ENCODE measurements at places on chromosomes 7 and 10.
A peak's percentile ranks its signal among the peaks of the same experiment; 100 is the strongest.

DNA sequence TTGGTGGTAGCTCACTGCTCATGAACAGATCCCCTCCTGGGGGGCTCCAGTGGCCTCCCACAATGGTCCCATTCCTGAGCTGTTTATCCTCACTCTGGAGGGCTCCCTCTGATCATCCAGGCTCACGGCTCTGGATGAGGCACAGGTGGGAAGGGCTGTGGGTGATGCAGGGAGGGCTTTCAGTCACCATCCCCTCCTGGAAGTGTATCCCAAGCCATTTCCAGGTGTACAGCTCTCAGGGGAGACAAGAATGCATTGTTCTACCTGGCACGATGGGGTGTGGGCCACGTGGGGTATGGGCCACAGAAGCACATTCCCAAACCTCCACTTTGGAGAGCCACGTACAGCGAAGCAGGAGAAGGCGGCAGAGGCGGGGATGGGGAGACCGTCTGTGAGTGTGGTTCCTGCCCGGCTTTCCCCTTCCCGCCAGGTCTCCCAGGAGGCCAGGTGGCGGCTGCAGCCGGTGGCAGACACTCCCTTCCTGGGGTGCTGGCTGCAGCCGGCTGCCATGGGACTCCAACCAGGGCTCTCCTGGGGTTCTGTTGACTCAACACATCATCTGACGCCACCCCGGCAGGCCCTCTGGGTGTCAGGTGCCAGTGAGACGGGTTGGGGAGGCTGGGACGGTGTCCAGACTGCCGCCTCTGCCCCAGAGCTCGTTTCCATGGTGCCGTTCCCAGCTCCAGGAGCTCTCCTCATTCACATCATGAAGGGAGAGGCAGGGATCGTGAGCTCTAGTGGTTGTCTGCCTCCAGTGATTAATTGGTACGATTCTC is 169.7 kb upstream of the RHEB start:
- no peak for DNase-seq

- peak; percentile 36 for DNase-seq
Measured at GRCh38 chr7:64997927-64998391, 7.1 kb upstream of the ZNF117 start.

DNA sequence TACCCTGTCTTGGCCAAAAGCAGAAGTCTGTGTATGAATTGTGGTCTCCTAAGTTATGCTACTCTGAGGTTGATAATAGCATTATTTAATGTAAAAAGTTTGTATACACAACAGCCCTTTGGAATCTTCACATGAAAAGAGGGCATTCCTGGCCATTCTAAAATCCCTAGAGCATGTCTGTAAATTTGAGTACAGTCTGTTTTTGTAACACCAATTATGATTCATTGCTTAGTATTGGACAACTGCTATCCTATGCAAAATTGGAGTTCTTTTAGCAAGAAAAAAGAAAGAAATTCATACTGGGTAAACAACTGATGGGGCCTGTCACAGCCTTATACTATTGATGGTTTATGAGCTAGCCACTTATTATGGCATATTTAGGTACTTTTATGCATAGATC is 10.2 kb downstream of the CUTC start:
- peak; percentile 38 for DNase-seq

DNA sequence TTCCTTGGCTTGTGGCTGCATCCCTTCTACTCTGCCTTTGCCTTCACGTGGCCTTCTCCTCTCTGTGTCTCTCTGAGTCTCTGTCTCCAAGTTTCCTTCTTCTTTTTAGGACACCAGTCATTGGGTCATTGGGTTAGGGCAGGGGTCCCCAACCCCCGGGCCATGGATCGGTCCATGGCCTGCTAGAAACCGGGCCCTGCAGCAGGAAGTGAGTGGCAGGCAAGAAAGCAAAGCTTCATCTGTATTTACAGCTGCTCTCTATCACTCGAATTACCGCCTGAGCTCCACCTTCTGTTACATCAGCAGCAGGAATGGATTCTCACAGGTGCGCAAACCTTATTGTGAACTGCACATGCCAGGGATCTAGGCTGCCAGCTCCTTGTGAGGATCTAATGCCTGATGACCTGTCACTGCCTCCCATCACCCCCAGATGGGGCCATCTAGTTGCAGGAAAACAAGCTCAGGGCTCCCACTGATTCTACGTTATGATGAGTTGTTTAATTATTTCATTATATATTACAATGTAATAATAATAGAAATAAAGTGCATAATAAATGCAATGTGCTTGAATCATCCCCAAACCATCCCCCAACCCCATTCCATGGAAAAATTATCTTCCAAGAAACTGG is 47.9 kb upstream of the DOCK1 start:
- no peak for DNase-seq

DNA sequence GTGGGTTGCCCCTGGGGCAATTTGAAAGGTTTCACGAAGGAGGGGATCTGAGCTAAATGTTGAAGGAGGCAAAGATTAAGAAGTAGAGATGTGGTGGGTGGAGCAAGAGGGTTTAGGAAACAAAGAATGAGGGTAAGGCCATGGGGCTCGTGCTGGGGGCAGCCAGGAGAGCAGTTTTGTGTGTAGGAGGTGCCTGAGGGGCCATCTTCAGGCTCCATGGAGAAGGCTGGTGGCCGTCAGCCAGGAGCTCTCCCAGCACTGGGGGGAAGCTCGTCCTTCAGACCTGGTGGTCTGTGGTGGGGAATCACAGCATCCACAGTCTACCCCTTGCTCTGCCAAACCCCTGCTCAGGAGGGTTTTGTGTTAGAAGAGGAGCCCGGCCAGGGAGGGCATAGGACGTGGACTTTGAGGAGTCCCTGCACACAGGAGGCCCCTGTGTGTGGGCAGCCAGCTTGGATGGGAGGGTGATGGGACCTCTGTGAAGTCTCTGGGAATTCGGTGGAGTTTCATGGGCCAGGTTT is 11.8 kb upstream of the CXCL12 start:
- DNase-seq, result no peak

DNA sequence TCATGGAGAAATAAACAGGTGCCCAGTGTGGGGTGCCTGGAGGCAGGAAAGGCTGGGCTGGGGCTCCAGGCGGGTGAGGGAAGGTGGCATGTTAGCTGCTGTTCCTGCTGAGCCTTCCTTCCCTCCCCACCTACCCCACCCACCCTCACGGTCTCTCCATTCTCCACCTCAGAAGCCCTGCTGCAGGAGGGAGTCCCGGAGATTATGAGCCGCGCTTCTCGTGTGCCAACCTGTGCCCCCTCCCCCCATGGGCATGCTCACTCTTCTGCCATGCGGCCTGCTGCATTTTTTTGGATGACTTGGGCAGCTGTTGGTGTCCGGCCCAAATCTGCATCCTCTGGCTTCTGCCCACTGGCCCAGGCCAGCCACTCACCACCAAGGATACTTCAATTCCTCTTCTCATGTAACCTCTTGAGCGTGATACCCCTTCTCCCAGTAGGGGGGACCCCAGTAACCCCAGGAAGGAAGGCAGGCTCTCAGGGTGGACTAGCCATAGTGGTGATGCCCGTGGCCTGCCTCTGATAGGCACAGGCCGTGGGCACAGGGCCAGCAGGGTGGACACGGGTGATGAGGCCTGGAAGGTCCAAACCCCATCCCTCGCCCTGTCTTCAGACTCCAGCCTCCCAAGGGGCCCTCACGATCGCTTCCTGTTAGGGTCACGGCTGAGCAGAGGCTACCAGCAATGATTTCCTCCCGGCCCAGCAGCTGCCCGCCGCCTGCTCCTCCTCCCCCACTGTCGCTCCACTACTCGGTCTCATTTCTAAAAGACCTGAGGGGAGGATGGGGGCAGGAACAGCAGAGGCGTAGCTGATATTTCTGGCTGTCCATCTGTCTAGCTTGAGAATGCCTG is 27.8 kb downstream of the UNC5B start:
- no peak for DNase-seq

DNA sequence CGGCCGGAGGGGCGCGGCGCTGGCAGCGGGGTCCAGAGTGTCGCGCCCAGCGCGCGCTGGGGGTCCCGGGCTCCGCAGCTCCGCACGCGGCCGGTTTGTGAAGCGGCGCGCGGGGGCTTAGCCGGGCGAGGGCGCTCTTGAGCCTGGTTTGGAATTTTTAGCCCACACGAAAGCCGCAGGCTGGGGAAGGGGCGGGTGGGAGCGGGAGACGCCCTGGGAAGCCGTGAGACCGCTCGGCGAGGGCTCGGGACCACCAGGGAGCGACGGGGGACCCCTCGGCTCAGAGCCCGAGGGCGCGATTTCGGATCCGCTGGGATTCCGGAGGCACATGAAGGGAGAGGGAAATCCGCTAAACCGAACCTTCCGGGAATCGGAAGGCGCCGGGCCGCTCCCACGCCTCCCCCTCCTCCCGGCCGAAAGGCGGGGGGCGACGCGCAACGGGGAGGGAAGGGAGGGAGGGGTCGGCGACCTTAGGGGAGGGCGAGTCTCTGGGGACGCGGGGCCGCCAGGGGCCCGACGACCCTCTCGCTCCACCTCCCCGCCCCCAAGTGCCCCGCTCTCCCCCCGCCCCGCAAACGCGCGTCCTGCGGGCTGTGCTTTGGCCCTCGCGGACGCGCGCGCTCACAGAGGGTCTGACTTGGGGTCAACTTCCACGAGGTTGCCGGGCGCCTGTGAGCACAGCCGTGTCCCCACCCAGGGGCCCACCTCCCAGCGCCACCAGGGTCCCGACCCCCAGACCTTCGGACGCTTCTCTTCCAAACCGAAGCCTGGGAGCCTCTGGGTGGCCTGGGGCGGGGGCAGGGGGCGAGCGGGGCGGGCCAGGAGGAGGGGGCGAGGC is 5.1 kb upstream of the ELFN1 start:
- DNase-seq, result peak; percentile 69

DNA sequence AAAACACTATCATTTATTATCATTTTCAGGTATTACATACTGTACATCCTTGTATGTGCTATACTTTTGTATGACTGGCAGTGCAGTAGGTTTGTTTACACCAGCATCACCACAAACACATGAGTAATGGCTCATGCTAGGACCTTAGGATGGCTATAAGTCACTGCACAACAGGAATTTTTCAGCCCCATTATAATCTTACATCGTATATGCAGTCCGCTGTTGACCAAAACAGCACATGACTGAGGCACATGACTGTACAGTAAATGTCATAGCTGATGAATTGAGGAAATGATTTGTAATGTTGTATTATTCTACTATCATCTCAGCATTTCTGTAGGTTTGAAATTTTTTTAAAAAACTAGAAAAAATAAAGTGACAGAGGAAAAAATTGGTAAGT is 38.6 kb downstream of the BPGM start:
- peak; percentile 83 for DNase-seq

DNA sequence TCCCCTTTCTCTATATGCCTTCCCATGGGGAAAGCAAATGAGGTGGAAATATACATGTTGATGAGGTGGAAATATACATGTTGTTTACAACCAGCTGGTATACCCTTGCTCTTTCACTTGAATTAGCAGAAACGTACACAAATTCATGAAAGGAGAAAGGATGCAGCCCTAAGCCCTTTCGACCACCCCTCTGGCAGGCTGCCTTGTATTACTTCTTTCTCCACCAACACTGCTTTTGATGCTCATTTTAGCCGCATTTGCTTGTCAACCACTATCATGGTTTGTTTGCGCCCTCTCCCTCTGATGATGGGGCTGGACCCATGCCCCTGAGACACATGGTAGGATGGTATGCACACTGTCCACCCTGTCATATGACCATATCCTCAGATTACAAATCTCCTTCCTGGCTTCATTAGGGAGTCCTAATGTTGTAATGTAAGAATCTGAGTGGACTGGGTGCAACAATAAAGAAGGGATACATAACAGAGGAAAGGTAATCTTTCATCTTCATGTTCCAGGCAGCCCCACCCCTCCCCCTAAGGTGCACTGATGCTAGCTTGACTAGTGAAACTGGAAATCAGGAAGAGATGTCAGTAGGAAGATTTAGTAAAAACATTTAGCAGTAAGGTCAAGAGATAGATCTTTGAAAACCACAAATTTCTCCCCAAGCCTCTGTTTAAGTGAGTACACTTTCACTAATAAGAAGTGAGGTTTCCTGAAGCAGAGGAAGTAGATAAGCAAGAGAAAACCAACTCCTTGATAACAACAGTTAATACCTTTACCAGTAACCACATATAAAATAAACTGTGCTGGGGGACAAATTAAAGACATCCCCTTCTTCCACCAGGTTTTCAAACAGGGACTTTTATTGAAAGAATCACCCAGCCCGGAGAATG is 536.8 kb upstream of the NRP1 start:
- no peak for DNase-seq

GRCh38 chr7:1812509-1813393 is 142.7 kb downstream of the ELFN1 start:
- no peak for DNase-seq

DNA sequence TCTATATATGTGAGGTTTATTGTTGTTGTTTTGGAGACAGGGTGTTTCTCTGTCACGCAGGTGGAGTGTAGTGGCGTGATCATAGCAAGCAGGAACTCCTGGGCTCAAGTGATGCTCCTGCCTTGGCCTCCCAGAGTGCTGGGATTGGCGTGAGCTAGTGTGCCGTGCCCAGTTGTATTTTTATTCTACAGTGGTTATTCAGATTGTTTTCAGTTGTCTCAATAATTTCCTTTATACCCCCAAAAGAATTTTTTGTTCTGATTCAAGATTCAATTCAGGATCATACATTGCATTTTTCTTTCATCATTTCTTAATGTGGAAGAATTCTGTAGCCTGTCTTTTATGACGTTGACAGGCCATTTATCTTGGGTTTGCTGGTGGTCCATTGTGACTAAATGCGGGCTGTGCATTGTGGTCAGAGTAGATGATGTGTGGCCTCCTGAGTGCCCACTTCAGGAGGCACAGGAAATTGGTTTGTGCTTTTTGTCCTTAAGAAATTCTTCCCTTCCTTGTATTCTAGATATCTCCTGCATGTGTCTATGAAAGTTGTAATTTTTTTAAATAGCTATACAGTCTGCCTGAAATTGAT is 22.9 kb downstream of the RBM33 start:
- DNase-seq, result no peak

GRCh38 chr10:109892931-109893330 is 30.4 kb downstream of the XPNPEP1 start:
- peak; percentile 60 for DNase-seq

DNA sequence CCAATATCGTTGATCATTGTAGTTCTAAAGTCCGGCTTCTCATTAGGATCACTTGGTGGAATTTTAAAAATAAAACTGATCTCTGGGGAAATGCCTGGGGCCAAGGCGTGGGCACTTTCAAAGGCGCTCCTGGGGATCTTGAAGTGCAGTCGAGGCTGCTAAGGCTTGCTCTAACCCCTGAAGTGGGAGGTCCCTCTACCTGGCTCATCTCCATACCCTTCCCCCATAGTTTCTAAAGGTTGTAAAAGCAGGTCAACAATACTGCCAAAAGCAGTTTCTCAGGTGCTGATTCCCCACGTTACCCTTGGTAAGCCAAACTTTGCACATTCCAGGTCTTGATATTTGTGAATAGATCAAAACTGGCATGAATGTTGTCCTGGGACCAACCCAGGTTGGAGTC is 79.0 kb upstream of the SP8 start:
- no peak for DNase-seq

- DNase-seq, result no peak
Measured at GRCh38 chr7:54701982-54702381, 57.0 kb downstream of the SEC61G start.

- DNase-seq, result no peak
Measured at GRCh38 chr10:86085686-86086085, 280.9 kb downstream of the GRID1 start.

GRCh38 chr10:29392376-29393021 is 103.6 kb downstream of the LYZL1 start:
- DNase-seq, result peak; percentile 62
